ENCODE measurements at places on chromosomes 11 and 22.

- no peak for DNase-seq
Observed at GRCh38 chr11:131408025-131408640, 37.7 kb downstream of the NTM start.

- DNase-seq = no peak
Observed at GRCh38 chr11:34405079-34405858, 33.5 kb upstream of the CAT start.

DNA sequence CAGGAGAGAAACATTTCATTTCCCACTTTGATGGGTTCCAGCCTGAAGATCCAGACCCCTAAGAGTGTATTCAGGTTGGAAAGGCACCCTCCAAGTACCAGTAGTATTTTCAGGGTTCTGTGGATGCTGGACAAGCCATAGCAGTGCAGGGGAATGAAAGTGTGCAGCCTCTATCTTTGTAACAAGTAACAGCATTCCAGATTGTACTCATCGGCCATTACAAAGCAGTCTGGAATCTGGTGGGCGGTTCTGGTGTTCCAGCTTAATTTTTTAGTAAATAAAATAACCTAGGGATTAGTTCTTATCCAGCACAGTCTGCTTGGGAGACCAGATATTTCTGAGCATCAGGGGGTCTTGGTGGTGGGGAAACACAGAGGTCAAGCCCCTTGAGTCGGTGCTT lies 22.6 kb downstream of the APLNR start:
- no peak for DNase-seq

DNA sequence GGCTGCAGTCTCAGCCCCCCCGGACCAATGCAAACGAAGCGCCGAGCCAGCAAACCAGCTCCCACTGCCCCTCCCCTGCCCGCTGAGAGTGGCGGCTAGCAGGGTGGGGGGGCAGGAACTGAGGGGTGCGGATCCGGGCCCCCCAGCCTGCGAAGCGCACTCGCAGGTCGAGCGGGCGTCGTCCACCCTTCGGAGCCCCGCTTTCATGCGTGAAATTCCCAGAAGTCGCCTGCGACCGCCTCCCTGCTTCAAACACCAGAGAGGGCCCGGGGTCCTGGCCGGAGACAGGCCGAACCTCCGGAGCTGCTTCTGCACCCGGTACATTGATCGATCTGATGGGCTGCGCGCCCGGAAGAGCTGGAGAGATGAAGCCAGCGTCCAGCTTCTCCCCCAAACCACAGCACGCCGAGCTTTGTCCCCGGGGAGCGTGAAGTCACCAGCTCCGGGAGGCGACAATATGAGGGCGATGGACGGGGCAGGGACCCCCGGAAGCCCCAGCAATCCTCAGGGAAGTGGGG lies 646 bp upstream of the PATZ1 start:
- no peak for DNase-seq

GRCh38 chr11:130386056-130386455 lies 42.4 kb downstream of the ADAMTS8 start:
- DNase-seq = no peak

GRCh38 chr22:30030329-30030728 lies 49.9 kb upstream of the HORMAD2 start:
- no peak for DNase-seq

DNA sequence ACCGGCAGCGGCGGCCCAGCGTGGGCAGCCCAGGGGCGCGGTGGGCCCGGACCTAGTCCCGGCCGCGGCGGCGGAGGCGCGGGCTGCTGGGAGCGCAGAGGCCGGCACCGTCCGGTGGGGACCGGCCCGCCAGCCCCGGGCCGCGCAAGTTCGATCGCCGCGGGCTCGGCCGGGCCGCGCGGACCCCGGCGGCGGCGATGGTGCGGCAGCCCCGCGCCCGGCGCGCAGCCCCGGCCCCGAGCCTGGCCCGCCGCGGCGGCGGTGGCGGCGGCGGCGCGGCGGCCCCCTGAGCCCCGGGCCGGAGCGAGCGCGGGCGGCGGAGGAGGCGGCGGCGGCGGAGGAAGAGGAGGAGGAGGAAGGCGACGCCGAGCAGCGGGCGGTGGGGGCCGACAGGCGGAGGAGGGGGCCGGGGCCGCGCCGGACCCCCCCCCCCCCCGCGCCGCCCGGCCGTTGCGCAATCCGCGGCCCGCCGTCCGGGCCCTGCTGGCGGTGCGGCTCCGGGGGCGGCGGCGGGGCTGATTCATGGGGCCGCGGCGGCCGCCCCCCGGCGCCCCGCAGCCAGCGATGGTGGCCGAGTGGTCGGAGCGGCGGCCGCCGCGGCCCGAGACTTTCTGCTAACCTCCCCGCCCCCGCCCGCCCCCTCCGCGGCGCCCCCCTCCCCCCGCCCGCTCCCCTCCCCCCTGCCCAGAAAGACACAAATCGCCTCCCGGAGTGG lies 1251.9 kb downstream of the BRD1 start:
- DNase-seq = no peak

- no peak for DNase-seq
Observed at GRCh38 chr22:21074102-21074715, 28.5 kb downstream of the LRRC74B start.

GRCh38 chr11:10892250-10892649 lies 34.4 kb upstream of the ZBED5 start:
- no peak for DNase-seq

DNA sequence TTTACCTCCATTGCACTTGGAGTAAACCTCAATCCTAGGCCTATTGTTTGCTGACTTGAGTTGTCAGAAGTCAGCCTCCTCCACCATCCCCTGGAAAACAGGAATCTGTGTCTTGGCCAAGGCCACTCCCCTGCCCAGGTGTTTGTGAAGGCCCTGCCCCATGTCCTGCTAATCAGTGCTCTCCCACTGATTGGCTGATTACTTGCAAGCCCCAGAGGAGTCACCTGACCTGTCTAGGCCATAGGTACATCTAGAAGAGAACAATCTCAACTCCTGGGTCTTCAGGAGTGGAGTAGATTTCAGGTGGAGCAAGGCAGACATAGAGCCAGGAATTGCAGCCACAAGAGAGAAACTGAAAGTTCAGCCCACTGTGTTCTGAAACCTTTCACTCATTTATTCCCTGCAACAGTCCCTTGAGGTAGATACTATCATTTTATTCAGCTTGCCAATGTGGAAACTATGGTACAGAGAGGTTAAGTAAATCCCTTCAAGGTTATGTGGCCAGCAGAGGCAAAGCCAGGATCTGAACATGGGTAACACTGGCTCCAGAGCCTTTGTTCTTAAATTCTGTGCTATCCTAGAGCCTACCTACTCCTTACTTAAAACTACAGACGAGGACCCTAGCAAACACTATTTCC lies 10.4 kb downstream of the OAF start:
- no peak for DNase-seq

DNA sequence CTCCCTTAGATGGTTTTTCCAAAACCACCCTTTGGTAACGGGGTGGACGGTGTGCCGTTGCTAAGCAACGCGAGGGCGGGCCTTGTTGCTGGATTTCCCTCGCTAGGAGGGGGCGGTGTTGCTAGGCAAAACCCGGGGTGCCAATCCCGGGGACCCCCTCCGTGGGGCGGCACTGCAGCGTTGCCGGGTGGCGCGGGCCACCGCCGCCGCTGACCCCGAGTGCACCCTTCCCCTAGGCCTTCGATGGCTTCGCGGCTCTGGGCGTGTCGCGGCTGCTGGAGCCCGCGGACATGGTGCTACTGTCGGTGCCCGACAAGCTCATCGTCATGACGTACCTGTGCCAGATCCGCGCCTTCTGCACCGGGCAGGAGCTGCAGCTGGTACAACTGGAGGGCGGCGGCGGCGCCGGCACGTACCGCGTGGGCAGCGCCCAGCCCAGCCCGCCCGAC lies 8.9 kb downstream of the EHBP1L1 start:
- DNase-seq = no peak

- DNase-seq = no peak
Observed at GRCh38 chr11:68689737-68690625, 5.6 kb downstream of the GAL start.

DNA sequence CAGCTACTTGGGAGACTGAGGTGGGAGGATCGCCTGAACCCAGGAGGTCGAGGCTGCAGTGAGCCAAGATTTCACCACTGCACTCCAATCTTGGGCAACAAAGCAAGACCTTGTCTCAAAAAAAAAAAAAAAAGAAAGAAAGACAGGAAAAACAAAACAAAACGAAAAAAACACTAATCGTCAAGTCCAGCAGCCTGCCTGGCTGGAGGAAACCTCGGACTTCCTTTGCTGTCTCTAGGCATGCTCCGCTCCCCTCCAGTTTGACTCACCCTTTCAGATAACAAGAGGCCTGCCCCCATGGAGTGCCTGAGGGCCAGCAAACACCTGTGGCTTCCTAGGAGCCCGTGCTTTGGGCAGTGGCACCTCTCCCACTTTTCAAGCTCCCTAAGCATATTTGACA lies 28.8 kb upstream of the CHKA start:
- no peak for DNase-seq

GRCh38 chr11:70854901-70855556 lies 397.3 kb downstream of the SHANK2 start:
- DNase-seq = no peak

GRCh38 chr11:122647736-122648275 lies 7.7 kb upstream of the UBASH3B start:
- DNase-seq = no peak

GRCh38 chr22:42901790-42902508 lies 44.9 kb upstream of the ARFGAP3 start:
- no peak for DNase-seq

DNA sequence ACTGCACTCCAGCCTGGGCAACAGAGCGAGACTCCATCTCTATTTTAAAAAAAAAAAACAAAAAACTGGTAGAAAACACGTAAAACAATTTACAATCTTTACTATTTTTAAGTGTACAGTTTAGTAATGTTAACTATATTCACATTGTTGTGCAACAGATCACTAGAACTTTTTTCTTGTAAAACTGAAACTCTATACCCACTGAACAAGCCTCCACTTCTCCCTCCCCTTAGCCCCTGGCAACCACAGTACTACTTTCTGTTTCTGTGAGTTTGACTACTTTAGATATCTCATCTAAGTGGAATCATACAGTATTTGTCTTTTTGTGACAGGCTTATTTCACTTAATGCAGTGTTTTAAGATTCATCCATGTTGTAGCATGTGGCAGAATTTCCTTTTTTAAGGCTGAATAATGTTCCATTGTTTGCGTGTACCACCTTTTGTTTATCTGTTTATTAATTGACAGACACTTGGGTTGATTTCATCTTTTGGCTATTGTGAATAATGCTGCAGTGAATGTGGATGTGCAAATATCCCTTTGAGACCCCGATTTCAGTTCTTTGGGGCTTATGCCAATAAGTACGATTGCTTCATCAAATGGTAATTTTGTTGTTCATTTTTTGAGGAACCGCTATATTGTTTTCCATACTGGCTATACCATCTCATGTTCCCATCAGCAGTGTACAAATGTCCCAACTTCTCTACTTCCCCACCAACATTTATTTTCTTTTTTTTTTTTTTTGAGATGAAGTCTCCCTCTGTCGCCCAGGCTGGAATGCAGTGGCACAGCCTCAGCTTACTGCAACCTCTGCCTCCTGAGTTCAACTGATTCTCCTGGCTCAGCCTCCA lies 11.0 kb downstream of the DDB2 start:
- no peak for DNase-seq

- DNase-seq = no peak
Observed at GRCh38 chr11:28910926-28911325, 802.7 kb downstream of the METTL15 start.

GRCh38 chr11:86680716-86681482 lies 8.5 kb upstream of the ME3 start:
- DNase-seq = no peak

DNA sequence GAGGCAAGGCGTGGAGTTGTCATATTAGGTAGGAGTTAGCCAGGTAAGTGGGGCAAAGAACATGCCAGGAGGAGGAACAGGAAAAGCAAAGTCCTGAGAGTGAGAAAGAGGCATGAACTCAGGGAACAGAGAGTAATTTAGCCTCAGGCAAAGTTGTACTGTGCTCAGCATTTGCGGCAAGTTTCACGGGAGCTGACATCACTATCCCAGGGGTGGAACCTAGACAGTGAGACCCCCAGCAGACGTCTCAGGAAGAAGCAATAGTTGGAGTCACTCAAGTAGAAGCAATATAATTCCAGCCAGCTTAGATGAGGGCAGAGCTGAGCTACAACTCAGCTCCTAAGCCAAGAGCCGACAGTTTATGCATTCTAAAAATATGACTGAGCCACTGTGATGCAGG lies 426.0 kb upstream of the ISX start:
- no peak for DNase-seq

DNA sequence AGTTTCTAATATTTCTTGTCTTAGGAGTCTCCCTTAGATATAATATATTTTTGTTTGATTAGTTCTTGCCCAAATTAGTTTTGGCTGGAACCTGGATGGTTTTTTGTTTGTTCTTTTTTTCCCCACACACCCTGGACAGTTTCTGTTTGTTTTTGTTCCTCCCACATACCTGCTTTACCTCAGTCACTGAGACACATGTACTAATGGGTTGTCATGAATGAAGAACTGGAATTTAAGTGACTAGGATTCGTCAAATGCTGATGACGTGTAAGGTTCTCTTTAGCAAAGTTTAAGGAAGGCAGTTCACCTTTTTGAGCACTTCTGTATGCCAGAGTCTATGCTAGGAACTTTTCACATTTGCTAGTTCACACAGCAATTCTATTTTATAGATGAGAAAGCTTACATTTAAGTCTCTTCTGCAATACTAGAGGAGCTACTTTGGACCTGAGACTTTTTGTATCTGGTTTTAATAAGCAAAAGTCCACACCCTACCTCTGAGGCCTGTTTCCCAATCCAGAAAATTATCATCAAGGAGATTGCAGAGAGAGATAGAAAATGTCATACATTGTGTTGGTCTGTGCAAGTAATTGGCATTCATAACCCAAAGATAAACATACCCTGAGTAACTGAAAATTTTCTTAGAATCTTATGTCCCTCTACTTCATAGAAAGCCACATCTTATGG lies 86.7 kb upstream of the RAB1B start:
- no peak for DNase-seq

- no peak for DNase-seq
Observed at GRCh38 chr11:99177446-99177845, 156.7 kb downstream of the CNTN5 start.

GRCh38 chr11:3161309-3161708 lies 3.8 kb downstream of the OSBPL5 start:
- no peak for DNase-seq

DNA sequence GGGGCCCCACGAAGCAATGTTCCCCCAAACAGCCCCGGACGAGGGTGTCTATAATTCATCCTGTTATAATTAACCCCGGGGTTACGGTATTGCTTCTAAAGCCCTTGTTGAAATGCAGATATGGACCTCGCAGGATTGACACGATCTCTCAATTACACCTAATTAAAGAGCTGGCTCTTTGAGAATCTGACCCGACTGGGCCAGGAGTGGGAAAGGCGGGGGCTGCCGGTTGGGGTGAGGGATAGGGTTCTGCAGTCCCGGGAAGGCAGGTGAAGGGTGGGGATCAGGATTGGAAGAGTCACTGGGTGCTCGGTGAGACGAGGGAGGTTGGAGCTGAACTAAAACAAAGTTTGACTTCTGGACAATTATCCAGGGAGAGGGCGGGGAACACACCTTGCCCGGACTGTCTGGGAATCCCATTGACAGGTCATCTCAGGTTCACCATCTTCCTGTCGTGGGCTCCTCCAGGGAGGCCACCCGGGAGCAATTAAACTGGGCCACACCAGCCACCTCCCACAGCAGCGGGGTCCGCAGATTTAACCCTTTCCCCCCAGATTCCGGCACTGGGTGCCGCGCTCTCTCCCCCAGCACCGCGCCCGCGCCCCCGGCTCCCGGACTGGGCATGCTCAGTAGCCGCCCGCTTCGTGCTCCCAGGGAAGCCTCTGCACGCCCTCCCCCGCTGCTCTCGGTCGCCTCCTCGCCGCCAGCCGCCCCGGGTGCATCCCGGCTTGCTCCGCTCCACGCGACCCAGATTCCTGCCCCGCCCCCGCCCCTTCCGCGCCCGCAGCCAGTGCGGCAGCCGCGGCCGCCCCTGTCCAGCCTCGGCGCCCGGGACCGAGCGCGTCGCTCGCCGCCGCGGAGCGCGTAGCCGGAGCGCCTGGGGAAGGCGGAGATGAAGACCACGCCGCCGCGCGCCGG lies at the start of gene ELMOD1:
TSS of gene ELMOD1 (plus strand) at position 688 of the 918 bp plus-strand sequence. CDS start 27,043 bp downstream, outside the sequence.
- DNase-seq = peak; percentile 24

All from CD4-positive, alpha-beta T cell treated with Interleukin-12 subunit alpha and Interleukin-12 subunit beta, for 1 hour (primary cell).